ENCODE measurements at places on chromosomes 2 and 18.

GRCh38 chr2:239361311-239361642 is 39.5 kb downstream of the HDAC4 start:
- no peak for DNase-seq

DNA sequence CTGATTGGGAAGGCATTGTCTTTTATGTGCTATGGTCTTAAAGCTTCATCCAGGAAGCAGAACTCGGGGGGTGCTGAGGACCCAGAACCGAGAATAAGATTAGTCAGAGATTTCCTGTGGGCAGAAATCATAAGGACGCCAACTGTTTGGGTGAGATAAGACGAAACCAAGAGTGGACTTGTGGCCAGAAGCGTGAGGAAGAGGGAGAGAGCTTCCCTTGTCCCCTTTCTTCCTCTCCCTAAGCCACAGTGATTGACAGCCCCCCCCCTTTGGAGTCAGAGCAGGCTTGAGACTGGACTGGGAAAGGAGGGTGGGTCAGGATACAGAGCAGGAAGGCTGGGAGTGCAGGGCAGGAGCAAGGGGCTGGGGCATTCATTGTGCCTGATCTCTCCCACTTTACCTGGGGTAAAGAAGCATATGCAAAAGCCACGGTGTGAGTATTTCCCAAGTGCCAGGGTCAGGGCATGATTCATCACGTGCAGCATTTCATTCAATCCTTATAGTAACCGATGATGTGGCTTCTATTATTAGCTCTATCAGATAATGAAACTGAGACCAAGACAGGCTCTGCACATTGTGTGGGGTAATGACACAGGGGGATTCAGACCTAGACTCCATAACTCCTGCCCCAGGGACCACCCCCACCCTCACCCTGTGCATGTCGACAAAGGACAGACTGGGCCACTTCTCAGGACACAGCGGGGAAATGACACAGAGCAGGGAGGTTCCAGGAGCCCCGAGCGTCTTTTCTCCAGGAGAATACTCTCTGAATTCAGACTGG is 3.0 kb upstream of the IL1RN start:
- DNase-seq: no peak

DNA sequence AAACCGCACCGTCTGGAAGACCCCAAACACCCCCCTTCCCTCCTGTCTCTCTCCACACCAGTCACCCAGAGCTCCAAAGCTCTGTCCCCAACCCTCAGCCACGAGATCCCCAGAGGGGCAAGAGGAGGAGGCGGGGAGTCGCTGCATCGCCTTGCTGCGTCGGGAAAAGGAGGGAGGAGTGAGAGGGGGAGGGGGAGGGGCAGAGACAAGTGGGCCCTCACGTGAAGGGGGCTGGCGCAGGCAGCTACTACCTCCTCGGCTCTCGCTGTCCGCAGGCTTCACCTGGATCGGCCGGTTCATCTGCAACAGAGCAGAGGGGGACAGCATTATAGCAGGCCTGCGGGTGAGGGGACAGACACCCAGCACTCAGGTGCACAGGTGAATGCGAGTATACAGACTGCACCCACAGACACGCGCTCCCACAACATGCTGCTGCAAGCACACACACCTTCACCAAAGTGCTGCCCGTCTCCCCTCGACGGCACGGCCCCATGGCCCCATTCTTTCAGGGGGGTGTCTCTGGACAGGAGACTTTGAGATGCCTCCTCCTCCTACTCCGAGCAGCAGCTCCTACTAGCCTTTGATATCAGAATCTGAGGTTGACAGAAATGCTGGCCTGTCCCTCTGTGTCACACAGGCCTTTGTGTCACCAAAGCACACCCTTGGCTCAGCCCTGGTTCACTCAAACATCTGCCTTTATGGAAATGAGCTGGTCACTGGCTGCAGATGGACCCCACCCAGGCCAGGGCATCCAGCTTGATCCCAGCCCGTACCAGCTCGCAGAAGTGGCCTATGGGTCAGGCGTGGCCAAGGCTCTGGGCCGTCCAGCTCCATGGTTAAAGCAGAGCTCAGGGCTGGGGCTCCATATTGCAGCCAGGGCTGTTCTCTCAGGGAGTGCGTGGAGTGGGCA is 243.8 kb downstream of the CELF4 start:
- DNase-seq: no peak

DNA sequence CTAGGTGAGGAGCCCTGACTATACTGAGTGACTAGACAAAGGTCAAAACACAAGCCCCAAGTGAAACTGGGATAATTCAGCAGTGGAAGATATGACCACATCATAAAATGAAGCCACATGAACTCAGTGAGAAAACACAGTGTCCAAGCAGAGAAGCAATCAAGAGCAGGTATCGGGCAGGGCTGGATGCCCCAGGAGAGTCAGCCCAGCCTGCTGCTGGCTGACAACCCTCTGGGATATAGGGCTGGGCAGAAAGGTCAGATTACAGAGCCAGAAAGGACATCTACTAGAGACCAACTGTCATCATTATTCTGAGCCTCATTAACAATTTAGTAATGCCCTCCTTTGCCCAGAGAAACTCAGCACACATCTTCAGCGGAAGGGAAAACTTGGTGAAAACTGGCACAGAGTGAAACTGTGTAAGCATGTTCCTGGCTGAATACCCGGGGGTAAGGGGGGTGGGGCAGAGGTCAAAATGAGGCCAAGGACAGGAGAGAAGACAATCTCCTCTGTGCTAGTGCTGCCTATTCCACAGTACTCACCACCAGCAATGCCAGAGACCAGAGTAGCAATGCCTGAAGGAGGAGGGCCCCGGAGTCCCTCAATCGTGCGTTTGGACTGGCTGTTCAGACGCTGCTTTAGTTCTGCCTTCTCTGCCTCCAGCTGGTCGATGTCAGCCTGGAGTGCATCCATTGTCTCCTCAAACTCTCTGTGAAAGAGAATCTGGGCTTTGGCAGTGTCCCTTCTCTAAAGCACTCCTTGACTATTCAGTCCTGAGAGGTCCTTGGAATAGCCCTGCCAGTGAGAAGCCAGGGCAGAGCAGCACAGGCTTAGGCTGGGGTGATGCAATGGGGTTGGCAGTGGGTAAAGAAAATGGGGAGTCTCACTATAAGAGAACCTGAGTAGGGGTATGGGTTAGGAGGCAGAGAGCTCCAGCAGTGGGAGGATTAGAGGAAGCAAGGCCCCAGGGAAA is 15.3 kb downstream of the DCTN1 start:
- DNase-seq: no peak

GRCh38 chr2:122031544-122032263 is 276.3 kb downstream of the TSN start:
- peak; percentile 94 for DNase-seq

DNA sequence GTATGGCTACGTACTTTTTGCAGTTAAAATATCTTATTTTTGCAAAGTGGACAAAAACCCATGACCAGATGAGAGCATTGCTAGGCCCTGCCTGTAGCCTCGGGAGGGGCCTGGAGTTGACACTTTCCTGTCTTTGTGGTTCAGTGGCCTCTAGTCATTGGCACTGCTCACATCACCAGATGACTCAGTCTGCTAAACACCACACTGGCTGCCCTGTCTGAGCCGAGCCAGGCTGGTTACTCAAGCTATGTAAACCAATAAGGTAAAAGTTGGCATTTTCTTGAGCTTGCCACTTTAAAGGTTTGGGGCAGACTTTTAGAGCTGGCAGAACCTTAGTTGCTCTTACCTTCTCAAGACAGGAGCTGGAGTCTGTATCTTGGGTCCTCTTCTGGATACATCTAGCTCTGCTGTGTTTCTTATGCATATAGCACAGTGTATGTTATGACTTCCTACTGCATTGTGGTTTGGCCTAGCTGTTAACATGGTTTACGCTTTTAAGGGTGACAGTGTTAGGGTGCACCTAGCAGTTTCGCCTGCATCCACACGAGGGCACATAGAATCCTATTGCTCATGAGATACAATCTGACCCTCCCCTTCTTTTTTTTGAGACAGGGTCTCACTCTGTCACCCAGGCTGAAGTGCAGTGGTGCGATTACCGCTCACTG is 76.4 kb downstream of the AP1S3 start:
- DNase-seq: no peak

- peak; percentile 98 for DNase-seq
Observed at GRCh38 chr2:96208143-96209010, at the start of gene STARD7. Gene STARD7, minus strand, starts transcription at chr2:96208827. Its CDS starts 393 bp downstream, at chr2:96208434.

DNA sequence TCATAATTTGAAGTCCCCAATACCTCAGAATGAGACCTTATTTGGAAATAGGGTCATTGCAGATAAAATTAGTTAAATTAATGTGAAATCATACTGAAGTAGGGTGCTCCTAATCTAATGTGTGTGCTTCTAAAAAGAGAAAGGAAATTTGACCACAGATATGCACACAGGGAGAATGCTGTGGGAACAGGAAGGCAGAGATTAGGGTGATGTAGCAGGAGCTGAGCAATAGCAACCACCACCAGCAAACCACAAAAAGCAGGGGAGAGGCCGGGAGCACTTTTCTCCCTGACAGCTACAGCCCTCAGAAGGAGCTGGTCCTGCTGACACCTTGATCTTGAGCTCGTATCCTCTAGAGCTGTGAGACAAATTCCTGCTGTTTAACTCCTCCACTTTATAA is 24.6 kb upstream of the SCG2 start:
- DNase-seq: no peak

GRCh38 chr18:37138456-37138855 is 309.5 kb downstream of the KIAA1328 start:
- no peak for DNase-seq

DNA sequence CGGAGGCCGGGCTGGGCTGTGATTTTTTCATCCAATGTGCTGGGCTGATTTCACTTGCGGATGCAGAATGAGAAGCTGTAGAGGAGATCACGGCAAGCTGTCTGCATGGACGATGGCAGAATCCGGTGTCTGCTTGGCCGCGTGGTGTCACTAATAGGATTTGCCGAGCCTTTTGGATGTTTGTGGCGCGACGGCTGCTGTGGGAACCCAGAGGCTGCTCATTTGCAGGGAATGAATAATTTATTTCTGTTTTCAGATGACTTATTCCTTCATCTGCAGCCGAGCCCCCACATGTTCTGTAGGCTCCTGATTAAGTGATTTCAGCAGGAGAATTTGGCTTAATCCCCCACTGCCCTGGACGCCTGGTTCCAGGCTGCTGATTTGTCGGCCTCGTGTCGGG is 62.6 kb downstream of the ODC1 start:
- DNase-seq: peak; percentile 93

DNA sequence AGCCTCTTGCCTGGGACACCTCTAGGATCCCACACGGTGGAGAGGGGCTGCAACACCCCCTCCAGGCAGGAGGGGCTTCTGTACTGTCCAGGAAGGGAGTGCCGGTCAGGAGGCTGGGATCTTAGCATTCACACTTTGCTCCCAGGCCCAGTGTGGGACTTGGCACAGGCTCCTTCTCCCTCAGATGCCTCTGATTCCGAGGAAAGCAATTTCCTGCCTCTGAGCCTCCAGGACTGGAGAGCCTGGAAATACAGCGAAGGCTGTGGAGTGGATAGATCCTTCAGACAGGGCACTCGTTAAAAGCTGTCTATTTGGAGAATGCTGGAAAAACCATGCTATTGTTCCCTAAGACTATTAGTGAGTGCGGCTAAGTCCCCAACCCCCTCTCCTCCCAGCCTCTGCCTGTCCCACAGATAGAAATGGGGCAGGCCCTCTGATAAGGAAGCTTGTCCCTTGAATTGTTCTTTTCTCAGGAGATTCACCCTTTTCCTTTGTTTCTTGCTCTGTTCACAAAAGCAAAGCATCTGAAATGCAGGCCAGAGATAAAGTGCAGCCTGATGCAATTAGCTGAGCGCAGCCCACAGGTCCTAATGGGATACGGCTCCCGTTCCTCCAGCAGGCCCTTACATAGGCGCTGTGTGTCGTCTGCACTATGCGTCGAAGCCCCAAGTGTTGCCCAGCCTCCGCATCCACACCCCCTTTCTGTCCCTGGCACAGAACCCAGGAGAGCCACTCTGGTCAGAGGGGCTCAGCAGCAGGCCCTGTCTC is 252.2 kb downstream of the KLHL29 start:
- no peak for DNase-seq

GRCh38 chr18:3266062-3266608 is 4.2 kb downstream of the MYL12B start:
- no peak for DNase-seq

DNA sequence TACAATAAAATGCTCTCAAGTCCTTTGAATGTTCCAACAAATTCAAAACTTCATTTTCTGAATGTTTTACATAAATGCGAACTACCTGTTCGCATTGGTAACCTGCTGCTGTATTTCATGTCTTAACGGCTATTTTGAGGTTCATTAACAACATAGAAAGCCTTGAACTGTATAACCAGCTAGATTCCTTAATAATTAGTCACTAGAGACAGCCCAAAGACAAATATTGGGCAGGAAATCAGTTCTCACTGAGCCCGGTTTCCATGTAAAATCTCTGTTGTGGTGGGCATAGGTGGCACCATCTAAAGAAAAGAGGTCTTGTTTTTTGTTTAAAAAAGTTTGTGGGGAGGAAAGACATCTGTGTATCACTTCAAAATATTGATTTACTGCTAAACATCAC is 29.2 kb downstream of the PDIA6 start:
- DNase-seq: no peak

GRCh38 chr2:164849506-164849905 is 7.9 kb upstream of the COBLL1 start:
- no peak for DNase-seq

DNA sequence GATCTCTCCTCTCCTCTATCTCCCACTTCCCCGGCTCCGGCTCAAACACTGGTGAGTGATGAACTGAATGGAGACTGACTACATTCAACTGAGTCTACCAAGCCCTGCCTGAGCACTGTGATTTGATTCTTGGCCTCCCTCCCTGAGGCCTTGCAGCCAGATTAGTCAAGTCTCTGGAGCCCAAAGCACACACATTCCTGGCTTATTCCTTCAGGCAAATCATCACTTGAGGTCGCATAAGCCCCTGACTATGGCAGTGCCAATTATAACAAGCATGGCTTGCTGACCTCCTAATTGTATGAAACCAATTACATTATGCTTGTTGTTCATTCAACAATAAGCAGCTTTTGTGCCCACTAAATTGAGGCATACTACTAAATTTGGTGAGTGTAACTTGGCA is 34.6 kb downstream of the EFEMP1 start:
- no peak for DNase-seq

- no peak for DNase-seq
Observed at GRCh38 chr2:176328149-176328548, 58.9 kb downstream of the MTX2 start.

- DNase-seq: no peak
Observed at GRCh38 chr18:53887447-53887846, 337.0 kb downstream of the MBD2 start.

DNA sequence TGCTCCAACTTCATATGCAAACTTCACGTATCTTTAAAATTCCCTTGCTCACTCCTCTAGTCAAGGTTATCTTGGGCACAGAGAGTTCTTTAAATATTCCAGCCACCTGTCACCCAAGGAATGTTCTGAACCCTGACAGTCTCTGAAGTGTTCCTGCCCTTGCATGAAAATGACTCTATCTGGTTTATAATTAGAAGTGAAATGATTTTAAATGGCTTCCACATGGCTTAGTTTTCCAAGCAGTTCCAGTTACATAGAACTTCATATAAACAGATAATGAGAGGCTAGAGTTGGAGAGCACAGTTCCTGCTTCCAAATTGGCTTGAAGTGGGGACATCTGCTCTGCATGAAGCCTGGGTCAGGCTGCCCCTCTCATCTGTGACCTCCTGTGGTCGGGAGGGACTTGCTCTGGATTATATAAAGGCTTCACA is 81.9 kb downstream of the SLC4A3 start:
- no peak for DNase-seq
